ENCODE measurements at places on chromosomes 11 and 22. TPM values are rescaled to one million over a fixed set of nuclear protein-coding genes. Genes with fewer than 3 reads are reported as not detected.

TYR gene
- polyA plus RNA-seq = not detected

CALCB gene
- polyA plus RNA-seq = not detected

SCN3B gene
- 21.0 TPM for polyA plus RNA-seq

BLID gene
- polyA plus RNA-seq = not detected

PGM2L1 gene
- 4.5 TPM for polyA plus RNA-seq

KCNJ4 gene
- polyA plus RNA-seq = 0.31 TPM

HTR3B gene
- polyA plus RNA-seq = 0.19 TPM

SLC6A5 gene
- 0.01 TPM for polyA plus RNA-seq

IL17REL gene
- polyA plus RNA-seq = not detected

DSCAML1 gene
- polyA plus RNA-seq = 0.34 TPM

NLRP6 gene
- polyA plus RNA-seq = not detected

SLC22A8 gene
- polyA plus RNA-seq = not detected

GRCh38 chr11:14973621-14974514 is 1.7 kb upstream of the CALCA start:
- DNase-seq = peak; percentile 8

DNA sequence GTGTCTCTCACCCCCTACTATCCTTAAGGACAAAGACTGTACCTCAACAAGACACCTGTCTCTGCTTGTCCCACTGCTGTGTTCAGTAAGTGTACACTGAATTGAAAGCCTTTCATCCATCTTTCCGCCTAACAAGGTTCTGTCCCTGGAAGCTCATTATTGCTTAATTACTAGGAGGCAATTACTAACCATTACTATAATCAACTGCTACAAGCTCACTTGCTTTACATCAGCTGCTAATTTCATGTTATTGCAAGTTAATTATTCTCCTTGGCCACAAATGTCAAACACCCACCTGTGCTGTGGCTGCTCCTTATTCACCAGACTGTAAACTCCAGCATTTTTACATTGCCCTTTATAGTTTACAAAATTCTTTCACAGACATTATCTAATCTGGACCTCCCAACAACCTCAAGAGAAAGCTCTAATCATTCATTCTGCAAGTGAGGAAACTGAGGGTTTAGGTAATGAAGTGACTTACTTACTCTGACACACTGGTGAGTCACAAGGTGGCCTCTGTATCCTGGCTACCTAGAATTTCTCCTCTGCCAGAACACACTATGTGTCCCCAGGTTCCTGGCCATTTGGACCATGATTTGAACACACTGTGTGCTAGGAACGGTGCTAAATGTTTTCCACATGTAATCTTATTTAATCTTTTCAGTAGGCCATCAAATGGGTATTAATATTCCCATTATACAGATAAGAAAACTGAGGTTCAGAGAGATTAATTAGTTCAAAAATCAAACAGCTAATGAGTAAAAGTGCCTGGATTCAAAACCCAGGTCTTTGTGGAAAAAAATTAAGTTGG is 66.7 kb downstream of the RAB30 start:
- DNase-seq = no peak

DNA sequence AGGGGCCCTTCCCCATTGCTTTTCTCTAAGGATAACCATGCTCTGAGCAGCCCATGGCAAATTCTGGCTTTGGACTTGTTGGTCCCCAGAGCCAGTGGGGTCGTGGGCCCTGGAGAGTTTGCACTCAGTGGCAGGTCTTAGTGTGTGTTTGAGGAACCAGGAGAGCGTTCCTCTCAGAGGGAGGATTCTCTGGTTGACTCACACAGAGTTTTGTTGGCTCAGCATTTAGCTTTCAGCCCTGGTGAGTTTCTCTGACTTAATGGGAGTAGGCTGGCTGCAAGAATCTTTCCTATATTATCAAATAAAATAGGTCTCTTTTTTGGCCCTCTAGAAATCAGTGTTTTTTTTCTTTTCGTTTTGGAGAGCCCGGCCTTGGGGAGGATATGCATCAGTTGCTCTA is 20.9 kb downstream of the ST14 start:
- DNase-seq = peak; percentile 65

GRCh38 chr22:20509344-20510047 is 2.1 kb downstream of the MED15 start:
- DNase-seq = peak; percentile 85

- no peak for DNase-seq
Observed at GRCh38 chr11:127592371-127592770, 591.8 kb upstream of the KIRREL3 start.

- no peak for DNase-seq
Observed at GRCh38 chr22:35912658-35913057, 116.0 kb downstream of the RBFOX2 start.

- DNase-seq = no peak
Observed at GRCh38 chr11:113446112-113446511, 29.1 kb downstream of the DRD2 start.

DNA sequence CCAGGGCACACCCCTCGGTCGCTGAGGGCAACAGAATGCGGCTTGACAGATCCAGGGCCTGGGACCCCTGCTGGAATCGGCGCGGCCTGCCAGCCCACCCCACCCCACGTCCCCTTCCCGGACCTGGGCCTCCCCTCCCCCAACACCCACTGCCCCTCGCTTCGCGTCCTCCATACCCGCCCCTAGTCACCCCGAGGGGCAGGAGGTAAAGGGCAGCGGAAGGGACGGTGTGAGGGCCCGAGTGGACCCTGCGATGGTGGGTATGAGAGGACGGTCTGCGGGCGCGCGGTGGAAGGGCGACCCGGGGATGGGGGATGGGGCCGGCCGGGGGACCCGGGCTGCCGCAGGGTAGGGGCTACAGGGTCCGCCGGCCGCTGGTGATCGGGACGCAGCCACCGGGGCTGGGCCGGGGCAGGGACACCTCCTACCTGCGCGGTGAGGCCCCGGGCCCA is 311 bp downstream of the APBB1 start:
- no peak for DNase-seq

DNA sequence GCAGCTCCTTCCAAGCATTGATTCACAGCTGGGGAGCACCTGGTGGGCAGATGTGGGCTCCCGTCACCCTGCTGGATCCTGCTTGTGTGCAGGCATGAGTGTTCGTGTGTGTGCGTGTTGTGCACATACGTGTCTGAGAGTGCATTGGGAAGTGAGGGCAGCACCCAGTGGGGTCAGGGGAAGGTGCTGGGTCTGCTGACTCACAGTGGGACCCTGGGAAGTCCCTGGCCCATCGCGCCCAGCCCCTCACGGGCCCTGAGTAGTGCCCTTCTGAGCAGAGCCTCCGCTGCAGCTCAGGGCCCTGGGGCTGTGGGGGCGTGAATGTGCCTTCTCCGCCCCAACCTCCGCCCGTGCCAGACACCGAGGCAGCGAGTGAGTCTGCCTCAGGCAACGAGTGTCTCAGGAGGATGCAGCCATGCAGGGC is 36.8 kb downstream of the WNT11 start:
- DNase-seq = no peak

GRCh38 chr11:69216647-69217051 is 60.9 kb downstream of the SMIM38 start:
- no peak for DNase-seq

- DNase-seq = no peak
Observed at GRCh38 chr22:23827351-23827995, 11.3 kb downstream of the DERL3 start.

DNA sequence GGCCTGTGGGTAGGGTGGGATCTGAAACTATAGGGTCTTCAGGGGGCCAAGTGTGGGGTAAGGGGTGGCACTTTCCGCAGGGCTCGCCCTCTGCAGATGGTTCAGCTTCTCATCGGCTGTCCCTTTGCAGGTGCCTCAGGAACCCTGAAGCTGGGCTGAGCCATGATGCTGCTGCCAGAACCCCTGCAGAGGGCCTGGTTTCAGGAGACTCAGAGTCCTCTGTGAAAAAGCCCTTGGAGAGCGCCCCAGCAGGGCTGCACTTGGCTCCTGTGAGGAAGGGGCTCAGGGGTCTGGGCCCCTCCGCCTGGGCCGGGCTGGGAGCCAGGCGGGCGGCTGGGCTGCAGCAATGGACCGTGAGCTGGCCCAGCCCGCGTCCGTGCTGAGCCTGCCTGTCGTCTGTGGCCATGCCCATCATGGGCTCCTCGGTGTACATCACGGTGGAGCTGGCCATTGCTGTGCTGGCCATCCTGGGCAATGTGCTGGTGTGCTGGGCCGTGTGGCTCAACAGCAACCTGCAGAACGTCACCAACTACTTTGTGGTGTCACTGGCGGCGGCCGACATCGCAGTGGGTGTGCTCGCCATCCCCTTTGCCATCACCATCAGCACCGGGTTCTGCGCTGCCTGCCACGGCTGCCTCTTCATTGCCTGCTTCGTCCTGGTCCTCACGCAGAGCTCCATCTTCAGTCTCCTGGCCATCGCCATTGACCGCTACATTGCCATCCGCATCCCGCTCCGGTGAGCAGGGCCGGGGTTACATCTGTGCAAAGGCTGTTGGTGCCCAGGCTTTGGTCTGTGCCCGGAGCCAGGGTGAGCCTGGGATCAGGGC is 5.8 kb downstream of the ADORA2A start:
- no peak for DNase-seq

- DNase-seq = no peak
Observed at GRCh38 chr11:96470521-96470920, 80.7 kb downstream of the JRKL start.

- no peak for DNase-seq
Observed at GRCh38 chr11:126838779-126839178, 161.8 kb downstream of the KIRREL3 start.

DNA sequence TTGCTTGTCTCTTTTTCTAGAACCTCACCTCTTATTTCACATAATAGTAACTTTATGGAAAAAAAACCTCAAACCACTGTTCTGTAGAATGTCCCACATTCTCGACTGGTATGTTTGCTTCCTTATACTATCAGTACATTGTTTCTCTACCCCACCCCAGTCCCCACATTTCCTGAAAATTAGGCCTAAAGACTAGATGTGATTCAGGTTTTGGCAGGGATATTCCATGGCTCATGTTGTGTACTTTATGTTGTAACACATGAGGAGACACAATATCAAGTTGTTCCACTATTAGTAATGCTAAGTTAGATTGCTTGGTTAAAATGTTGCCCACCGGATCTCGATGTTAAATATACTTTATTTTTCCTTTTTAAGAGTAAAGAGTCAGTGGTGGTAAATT is 34.7 kb downstream of the DDIAS start:
- DNase-seq = no peak

- no peak for DNase-seq
Observed at GRCh38 chr11:112162761-112163546, 940 bp downstream of the IL18 start.

DNA sequence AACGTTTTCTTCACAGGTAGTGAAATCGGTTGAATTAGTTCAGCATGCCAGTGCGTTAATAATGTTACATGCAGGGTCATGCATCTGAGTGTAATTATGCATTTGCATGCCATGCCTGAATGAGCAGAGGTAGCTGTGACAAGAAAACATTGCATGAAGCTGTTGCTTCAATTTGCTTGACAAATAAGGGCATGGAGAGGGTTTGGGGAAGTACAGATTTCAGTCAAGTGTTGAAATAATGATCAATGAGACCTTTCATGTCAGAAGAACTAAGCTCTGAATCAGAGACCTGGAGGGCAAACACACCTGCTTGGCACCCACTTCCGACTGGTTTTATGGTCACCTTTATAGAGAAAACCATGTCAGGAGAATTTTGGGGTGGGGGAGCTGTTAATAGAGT is 221.4 kb downstream of the DBX1 start:
- no peak for DNase-seq

- DNase-seq = peak; percentile 34
Observed at GRCh38 chr11:68584097-68584496, 100.2 kb upstream of the GAL start.

GRCh38 chr22:36546092-36546804 is 17.3 kb upstream of the EIF3D start:
- DNase-seq = peak; percentile 60

DNA sequence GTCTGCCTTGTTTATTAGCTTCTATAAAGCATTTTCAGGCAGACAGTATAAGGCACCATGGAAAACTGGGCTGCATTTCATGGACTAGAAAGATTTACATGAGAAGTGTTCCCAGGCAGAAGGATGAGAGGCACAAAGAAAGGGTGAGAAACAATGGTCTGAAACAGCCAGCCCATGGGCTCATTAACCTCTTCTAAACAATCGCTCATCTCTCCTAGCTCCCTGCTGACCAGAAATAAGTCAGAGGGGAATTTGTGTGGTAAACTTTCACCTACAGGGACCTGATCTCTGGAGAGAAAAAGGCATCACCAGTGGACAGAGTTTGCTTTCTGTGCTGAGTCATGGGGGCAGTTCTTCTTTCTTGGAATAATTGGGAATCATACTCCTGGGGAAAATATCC is 51.8 kb upstream of the KIRREL3 start:
- no peak for DNase-seq

DNA sequence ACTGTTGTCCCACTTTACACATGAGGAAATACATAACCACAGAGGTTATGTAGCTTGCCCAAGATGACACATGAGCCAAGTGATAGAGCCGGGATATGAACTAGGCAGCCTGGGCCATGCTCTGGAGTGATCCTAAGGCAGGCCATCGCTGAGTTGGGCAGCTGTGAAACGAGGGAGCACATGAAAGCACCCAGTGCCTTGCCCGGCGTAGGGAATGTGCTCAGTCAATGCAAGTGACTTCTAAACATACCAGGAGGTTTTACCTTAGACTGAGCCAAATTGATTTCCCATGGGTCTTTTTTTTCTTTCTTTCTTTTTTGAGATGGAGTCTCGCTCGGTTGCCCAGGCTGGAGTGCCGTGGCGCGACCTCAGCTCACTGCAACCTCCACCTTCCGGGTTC is 10.5 kb downstream of the GRIK4 start:
- no peak for DNase-seq

DNA sequence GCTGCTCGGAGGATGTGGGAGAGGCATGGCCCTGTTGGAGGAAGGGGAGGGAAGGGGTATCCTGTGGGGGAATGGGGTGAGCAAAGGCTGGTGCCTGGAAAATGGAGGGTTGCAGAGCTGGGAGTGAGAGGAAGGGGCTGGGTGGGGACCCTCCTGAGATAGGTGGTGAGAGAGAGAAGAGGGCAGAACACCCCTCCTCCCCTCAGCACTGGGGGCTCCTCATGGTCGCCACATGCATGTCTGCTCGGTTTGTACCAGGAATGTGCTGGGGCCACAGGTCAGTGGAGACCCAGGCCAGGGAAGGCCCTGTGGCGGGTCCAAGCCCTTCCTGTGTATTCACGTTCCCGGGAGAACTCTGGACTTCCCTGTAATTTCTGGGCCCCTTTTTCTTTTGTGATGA is 27.8 kb upstream of the ACR start:
- no peak for DNase-seq
